Right lung (tissue), 10 donors: ENCODE measurements at places on chromosomes 6 and 20.

DNA sequence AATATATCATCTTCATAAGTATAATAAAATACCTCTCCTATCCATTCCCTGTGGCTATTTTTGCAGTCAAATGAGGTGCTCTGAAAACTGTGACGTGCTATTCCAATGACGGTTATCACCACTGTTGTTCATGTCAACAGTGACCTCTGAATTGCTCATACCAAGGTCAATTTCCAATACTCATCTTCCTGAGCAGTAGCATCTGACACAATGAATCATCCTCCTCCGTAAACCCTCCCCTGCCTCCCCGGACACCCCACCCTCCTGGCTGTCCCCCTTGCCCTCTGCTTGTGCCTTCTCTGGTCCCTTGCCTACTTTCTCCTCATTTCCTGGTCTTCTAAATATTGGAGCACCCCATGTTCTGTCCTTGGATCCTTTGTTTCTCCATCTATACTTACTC, 77.7 kb upstream of the SLC22A23 start:
- no peak for DNase-seq

DNA sequence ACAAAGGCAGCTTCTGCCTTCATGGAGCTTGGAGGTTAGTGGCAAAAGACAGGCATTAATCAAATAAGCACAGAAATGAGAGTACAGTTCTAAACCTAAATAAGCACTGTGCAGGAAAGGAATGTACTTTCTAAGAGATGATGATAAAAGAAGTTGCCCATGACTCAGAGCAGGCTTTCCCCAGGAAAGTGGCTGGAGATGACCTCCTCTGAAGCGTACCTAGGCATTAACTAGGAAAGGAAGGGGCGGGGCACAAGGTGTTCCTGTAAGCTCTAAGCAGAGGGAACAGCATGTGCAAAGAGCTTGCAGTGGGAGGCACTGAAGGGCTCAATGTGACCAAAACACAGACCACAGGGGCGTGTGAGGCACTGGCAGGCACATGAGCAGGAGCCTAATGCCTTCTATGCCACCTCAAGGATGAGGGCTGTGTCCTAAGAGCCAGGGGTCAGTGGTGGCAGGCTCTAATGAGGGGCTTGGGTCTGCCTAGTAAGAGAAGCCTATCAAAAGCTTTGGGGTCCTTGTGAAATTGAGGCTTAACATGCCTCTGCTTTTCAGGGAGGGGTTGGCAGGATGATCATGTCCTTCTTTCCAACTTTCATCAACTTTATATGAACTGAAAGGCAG, 4.9 kb downstream of the SSTR4 start:
- DNase-seq = no peak

DNA sequence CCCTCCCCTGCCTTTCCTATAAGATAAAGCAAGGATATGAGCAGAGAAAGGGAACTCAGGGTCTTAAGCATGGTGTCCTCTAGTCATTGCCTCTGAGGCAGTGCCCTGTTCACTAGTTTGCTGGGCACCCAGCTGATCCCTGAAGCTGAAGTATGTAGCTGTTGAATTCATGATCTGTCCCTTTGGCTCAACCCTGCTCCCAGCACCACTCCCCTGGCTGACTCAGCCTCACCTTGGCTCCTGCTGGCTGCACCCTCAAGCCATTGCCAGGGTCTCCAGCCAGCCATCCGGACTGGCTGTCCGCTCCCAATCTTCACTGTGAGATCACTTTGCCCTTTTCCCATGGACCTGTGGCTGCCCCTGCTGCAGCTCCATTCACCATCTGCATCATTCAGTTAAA, 25.9 kb upstream of the UST start:
- DNase-seq = no peak

- DNase-seq = no peak
Measured at GRCh38 chr6:109082188-109082577, 12.5 kb downstream of the SESN1 start.

DNA sequence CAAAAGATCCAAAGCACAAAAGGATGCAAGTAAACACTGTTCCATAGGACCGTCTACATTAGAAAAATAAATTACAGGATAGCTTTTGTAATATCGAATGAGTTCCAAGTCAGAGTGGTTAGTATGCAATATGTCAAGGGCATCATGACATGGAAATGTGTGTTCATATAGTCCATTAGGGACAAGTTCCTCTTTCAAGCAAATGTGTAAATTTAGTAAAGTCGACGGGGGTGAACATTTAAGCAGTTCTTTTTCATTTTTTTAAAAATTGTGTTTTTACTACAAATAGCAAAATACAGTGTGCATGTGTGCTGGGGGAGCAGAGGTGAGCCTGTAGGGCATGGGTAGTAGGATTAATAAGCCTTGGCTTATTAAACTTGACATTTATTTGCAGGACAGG, 359.0 kb downstream of the ESR1 start:
- DNase-seq = no peak

DNA sequence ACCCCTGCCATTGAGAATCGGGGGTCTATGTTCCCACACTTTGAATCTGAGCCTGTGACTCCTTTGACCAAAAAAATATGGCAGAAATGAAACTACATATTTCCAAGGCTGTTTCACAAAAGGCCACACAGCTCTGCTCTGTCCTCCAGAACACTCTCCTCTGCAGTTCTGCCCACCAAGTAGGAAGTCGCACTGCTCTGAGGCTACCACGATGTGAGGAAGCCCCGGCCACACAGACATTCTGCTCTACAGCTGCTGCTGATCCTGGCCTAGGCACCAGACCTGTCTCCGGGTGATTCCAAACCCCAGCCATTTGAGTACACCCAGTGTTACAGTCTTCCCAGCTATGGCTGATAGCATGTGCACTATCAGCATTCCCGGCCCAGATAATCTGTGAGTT, 85.1 kb downstream of the LYRM4 start:
- DNase-seq = no peak

GRCh38 chr20:58483470-58483869, 31.7 kb downstream of the APCDD1L start:
- no peak for DNase-seq

GRCh38 chr20:17276101-17276500, 49.3 kb downstream of the PCSK2 start:
- no peak for DNase-seq

GRCh38 chr6:109498052-109498451, 15.0 kb upstream of the ZBTB24 start:
- DNase-seq = no peak

DNA sequence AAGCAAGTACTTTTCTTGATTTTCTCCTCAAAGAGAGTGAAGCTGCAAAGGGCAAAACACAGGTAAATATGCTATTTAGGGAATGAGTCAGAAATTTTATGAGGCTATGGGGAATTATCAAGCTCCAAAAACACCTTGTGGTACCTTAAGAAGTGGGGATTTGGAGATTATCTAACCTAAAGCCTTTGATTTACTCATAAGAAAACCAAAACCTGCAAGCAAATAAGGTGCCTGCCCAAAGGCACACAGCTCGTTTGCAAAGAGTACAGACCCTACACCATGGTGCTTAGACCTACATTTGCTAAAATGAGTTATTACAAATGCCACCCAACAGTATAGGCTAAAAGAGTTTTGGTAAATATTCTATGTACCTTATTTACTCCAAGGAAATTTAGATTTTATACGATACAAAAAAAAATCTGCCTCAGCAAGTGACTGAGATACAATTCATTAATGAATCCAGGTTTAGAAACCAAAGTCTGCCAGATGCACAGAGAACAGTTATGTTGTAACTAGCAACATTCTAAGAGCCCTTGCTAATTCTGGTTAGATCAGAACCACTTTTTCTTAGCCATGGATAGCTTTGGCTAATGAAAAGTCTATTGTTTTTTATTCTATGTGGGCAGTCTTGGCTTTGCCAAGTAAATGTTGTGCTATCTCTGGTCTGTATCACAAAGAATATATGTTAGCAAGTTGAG, 101.5 kb downstream of the KHDC1L start:
- no peak for DNase-seq

- DNase-seq = no peak
Measured at GRCh38 chr6:134723081-134723871, 226.6 kb downstream of the ALDH8A1 start.

DNA sequence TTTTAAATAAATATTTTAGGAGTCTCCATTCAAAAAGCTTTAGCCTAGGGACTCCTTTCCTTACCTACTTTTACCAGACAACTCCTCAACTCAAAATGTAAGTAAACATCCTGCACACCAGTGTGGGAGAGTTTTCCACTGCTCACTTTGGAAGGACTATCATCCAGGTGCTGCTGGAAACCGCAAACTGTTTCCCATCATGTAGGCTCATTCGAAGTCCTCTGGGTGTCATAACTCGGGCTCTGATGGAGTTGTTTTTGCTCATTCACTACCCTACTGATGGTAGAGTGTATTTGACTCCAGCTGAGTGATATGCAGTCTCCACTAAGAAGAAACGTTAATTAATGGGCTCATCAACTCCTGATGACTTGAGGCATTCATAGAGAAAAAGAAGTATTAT, 136.5 kb upstream of the AKAP12 start:
- DNase-seq = no peak

DNA sequence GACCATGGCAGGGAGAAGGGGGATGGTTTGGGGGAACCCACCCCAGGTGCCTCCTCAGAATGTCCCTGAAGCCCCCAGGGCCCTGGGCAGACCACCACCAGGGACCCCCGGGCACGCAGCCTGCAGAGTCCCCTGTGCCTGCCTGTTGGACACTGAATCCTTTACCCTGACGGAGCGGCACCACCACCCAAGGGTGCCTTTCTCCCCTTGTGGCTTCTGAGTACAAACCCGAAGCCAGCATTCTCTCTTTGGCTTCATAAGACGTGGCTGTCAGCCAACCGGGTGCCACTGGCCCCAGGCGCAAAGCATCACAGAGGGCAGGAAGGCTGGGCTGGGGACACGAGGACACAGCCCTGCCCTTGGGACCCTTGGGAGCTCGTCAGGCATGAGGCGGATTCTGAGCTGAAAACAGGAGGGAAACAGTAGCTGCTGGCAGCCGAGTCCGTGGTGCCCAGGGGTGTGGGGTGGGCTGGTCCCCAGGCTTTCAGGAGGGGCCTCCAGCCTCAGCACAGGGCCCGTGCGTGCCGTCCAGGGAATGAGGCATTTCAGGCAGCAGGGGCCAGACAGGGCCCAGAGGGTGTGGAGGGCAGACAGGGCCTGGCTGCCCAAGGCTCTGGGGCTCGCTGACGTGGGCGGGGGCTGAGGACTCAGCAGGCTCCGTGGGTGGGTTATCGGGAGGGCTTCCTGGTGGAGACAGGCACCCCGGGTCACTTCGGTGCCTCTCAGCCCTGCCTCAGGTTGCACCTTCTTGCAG, 3.5 kb downstream of the COL9A3 start:
- no peak for DNase-seq

DNA sequence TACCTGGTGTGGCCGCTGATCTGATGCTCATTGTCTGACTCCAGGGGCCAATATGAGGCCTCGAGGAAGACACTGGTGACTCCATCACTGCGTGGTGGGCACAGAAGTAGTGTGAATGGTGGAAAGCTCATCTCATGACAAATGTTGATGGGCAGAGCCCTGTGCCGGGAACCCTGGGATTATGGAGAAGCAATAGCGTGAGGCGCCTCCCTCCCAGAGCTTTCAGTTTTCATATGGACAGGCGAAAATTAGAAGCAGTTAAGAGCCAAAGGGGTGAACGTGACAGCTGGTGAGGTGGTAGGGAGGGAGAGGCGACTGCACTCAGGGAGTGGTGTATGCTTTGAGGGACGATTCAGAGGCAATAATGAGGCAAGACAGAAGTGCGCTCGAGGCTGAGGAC, 39.3 kb upstream of the TTPAL start:
- no peak for DNase-seq

DNA sequence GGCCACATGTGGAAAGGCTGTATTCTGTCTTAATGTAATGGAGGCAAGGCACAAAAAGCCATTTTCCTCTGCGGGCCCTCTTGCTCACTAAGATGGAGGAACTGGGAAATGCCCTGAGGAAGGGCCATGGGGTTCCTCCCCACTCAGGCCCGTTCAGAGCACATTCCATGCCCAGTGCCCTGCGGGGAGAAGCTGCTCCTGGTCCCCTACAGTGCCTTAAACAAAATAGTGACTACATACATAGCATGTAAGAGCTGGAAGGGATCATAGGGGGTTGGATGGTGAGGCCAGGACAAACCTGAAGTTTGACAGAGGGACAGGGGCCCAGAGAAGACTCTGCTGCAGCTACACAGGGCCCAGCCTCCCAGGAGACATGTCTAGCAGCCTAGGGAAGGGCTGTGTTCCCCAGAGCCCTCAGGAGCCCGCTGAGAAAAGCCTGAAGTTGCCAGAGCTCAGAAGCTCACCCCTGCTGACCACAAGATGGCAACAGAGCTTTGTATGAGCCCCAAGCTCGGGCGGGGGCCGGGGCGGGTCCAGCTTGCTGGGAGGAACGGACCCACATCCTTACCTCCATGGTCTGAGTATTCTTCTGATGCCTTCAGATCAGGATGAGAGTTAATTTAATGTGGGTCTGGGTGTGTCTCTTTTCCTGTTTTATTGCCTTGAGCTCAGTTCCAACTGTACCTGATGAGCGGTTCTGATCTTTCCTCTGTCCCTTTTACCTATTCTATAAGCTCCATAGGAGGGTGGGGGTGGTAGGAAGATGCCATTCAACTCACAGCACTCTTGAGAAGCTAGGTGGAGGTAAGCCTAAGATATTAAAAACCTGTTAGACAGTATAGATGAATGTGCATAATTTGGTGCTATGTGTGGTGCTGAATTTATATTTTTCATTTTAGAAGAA, 242.9 kb downstream of the CDC5L start:
- DNase-seq = no peak

DNA sequence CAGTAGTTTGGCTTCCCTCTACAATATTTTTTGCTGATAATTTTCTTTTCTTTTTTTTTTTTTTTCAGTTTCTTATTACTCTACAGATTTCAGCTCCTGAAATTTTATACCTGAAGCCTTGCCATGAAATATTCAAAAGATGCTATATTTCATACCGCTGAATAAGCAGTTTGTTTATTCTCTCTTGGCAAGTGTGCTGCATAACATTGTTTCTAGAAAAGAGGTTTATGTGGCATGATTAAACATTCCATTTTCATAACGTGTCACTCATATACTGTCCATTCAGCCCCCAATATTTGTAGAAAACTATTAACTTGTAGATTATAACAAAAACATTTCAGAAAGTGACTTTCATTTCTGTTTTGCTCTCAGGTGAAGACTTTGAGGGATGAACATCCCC, 174.4 kb upstream of the NOX3 start:
- DNase-seq = no peak

DNA sequence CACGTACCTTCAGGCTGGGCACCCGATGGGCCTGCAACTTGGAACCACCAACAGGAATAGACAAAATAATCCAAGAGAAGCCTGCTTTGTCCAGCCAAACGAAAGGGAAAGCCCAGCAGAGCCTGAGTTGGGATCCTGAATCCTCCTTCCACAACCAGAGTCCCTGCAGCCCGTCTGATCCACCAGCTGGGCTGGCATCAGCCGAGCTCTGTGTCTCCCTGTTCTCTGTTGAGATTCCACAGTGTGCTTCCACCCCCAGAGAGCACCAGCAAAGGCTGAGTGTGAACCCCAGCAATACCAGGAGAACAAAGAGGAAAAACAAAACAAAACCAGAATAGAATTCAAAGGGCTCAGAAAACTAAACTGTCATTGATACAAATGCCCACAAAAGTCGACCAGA, 104.2 kb upstream of the PRND start:
- DNase-seq = no peak
